CD8-positive, alpha-beta memory T cell (primary cell): ENCODE measurements at places on chromosomes 11 and 22.

DNA sequence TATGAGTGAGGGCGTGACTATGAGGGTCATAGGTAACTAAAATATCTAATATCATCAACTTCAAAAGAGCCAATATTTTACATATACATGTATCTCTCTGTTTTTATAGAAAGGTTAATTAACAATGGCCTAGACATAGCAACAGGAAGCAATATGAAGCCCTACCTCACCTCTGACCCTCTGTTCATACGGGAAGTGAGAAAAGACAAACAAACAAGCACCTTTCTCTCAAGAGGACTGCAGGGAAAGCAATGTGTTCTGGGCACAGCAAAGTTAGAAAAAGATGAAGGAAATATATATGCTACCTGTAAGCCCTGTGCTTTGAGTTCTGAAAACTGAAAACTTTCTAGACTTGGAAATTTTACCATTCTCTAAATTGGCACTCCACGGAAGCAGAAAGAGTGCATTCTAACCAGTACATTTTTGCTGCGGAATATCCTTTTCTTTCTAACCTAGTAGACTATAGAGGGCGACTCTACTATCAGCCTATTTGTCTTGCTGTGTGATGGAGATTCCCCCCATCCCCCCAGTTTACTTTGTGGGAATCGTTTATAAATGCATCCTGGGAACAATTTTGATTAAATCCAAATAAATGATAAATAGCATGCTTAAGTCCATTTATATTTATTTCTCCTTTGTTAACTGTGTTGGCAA, 830.4 kb upstream of the FAT3 start:
- H3K4me3 ChIP-seq, result no peak overlapping the region
- no peak for DNase-seq
- no peaks in the 10 kb centered on the region for H3K36me3 ChIP-seq
- no peaks in the 10 kb centered on the region for H3K4me1 ChIP-seq
- H3K27ac ChIP-seq, result no peak overlapping the region
- H3K27me3 ChIP-seq, result no peaks in the 10 kb centered on the region

- H3K4me1 ChIP-seq, result no peaks in the 10 kb centered on the region
- H3K27me3 ChIP-seq, result no peaks in the 10 kb centered on the region
- H3K27ac ChIP-seq, result no peak overlapping the region
- no peaks in the 10 kb centered on the region for H3K36me3 ChIP-seq
- DNase-seq, result no peak
Measured at GRCh38 chr11:86106916-86107315, 38.0 kb upstream of the PICALM start.

- H3K4me3 ChIP-seq, result no peak overlapping the region
- no peak for DNase-seq
- no peaks in the 10 kb centered on the region for H3K4me1 ChIP-seq
- H3K27me3 ChIP-seq, result no peaks in the 10 kb centered on the region
- H3K36me3 ChIP-seq, result no peaks in the 10 kb centered on the region
Measured at GRCh38 chr11:114928260-114928870, 250.0 kb downstream of the NXPE2 start.

GRCh38 chr11:18285841-18286240, 19.8 kb downstream of the SAA1 start:
- H3K27me3 ChIP-seq, result no peaks in the 10 kb centered on the region
- H3K36me3 ChIP-seq, result peaks cover 36% of the 10 kb centered on the region
- DNase-seq, result no peak

GRCh38 chr22:23218867-23219251, 38.5 kb downstream of the BCR start:
- H3K27ac ChIP-seq, result peak overlapping the region; percentile 64
- H3K4me3 ChIP-seq, result peak overlapping the region; percentile 30
- no peaks in the 10 kb centered on the region for H3K27me3 ChIP-seq

DNA sequence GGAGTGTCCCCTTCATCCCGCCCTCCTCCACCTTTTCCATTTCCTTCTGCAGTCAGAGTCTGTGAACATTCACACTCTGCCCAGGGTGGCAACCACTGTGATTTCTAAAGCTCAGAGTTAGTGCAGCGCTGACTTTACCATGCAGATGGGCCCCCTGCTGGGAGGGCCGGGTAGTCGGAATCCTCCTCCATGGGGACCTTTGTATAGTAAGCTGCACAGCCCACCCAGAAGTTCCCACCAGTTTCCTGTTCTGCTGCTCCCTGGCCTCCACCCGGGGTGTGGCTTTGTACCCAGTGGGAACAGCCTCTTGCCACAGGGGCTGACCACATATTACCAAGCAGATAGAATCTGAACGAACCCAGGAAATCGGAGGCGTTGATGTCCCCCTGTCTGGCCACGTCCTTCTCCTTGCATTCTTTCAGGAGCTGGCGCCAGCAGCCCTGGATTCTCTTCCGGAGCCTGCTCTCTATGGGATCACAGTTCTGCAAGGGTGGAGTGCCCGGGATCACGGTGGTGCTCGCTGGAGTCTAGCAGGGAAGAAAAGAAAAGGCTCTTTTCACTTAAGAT, 125.3 kb downstream of the MPPED1 start:
- H3K27me3 ChIP-seq, result no peaks in the 10 kb centered on the region
- no peak for DNase-seq
- no peaks in the 10 kb centered on the region for H3K4me1 ChIP-seq
- H3K36me3 ChIP-seq, result no peaks in the 10 kb centered on the region
- H3K27ac ChIP-seq, result no peak overlapping the region
